ENCODE measurements at places on chromosomes 6 and 20.
A peak's percentile ranks its signal among the peaks of the same experiment; 100 is the strongest.

- DNase-seq: no peak
These were observed 199.0 kb upstream of the HSF2 start for GRCh38 chr6:122200440-122200839.

DNA sequence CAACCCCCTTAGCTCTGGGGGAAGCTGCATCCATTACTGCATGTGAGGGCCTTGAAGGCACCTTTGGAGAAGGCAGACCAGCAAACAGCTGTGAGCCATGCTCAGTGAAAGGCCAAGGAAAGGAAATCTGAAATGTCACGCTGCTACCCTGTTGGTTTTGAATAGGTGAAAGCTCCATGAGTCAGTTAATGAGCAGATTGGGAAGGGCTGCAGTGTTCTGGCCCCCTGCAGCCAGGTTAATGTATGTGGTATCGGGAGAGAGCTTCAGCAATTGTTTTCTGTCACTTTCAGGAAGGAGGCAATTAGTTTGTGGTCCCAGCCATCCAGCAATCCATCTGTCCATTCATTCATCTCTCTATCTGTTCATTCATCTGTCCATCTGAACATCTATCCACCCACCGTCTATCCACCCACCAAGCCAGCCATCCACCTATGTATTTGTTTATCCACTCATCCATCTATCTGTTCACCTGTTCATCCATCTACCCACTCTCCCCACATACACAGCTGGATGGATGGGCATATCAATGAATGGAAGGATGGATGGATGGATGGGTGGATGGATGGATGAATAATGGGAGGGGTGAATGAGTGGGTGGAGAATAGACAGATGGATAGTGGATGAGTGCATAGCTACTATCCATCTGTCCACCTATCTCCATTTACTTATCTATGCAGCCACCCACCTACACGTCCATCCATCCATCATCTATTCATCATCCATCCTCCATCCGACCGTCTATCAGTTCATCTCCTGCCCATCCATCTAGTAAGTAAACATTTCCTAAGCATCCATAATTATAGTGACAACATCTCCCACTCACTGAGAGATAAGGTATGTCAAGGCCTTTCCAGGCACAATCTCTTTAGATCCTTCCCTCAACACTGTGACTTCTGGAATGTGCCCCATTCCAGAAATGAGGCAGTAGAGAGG, 16.0 kb downstream of the PCK1 start:
- no peak for DNase-seq

DNA sequence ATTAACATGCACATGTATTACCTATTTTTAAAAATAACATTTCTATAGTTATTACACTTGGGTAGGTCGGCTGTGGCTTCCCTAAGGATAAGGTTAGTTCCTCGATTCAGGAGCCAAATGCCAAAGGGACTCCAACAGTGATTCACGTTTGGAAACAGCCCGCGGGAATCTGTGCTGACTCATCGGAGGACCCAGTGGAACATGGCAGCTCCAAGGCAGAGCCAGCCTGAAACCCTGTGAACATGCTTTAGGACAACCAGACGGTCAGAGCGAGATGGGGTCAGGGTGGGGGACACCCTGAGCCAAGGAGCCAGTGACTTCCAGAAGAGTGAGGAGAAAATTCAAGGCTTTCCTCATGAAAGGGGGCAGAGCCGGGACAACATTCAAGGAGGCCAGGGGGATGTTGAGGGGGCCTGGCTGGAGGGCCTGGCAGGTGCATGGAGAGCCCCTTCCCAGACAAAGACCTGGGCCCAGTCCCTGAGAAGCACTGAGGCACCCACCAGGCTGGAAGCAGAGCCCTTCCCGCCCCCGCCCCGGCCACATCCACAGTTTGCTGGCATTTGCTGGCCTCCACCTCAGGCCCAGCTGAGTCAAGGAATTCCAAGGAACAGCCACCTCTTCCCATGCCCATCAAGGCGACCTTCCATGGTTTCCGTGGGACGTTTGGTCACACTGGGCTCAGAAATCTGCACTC, 133.2 kb downstream of the SNX5 start:
- no peak for DNase-seq

DNA sequence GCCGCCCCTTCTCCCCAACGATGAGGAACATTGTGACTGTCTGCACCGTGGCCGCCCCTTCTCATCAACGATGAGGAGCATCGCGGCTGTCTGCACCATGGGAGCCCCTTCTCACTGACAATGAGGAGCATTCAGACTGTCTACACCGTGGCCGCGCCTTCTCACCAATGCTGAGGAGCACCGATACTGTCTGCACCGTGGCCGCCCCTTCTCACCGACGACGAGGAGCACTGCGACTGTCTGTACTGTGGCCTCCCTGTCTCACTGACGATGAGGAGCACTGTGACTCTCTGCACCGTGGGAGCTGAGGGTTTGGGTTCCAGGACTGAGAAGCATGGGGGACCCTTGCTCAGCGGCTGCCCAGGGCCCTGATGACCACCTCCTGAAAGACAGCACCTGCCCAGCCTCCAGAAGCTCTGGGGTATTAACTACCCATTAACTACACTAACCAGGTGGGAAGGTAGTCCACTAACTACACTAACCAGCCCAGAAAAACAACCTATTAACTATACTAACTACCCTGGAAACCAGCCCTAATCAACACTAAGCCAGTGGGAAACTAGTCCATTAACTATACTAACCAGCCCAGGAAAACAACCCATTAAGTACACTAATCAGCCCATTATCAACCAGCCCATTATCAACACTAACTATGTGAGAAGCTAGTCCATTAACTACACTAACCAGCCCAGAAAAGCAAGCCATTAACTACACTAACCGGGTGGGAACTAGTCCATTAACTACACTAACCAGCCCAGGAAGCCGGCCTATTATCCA, 116.9 kb downstream of the TAF4 start:
- DNase-seq: no peak

DNA sequence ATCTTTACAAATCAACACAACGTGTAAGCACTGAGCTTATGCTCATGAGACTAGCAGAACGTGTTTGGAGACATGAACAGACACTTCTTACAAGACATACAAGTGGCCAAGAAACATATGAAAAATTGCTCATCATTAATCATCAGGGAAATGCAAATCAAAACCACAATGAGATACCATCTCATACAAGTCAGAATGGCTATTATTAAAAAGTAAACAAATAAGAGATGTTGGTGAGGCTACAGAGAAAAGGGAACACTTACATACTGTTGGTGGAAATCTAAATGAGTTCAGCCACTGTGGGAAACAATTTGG, 327.9 kb upstream of the SOX4 start:
- DNase-seq: no peak

- DNase-seq: no peak
These were observed 38.5 kb downstream of the COL12A1 start for GRCh38 chr6:75167325-75167724.

DNA sequence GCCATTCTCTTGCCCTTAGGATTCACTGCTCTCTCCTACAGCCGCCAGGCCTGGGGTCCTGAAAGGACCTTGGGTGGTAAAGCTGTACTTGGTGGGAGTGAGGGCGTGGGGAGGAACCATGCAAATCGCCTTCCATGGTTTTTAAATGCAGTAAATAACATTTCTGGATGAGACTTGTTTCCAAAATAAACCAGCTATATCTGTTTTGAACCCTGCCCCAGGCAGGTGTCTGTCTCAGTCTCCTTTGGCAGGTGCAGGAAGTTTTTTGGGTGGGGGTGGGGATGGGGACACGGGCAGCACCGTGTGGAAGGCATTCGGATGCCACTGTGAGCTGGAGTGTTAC, 14.3 kb downstream of the ITPA start:
- no peak for DNase-seq

- no peak for DNase-seq
These were observed 5.2 kb downstream of the PRSS35 start for GRCh38 chr6:83517500-83517899.

- DNase-seq: no peak
These were observed 98.0 kb downstream of the ZFP64 start for GRCh38 chr20:52093575-52093974.

DNA sequence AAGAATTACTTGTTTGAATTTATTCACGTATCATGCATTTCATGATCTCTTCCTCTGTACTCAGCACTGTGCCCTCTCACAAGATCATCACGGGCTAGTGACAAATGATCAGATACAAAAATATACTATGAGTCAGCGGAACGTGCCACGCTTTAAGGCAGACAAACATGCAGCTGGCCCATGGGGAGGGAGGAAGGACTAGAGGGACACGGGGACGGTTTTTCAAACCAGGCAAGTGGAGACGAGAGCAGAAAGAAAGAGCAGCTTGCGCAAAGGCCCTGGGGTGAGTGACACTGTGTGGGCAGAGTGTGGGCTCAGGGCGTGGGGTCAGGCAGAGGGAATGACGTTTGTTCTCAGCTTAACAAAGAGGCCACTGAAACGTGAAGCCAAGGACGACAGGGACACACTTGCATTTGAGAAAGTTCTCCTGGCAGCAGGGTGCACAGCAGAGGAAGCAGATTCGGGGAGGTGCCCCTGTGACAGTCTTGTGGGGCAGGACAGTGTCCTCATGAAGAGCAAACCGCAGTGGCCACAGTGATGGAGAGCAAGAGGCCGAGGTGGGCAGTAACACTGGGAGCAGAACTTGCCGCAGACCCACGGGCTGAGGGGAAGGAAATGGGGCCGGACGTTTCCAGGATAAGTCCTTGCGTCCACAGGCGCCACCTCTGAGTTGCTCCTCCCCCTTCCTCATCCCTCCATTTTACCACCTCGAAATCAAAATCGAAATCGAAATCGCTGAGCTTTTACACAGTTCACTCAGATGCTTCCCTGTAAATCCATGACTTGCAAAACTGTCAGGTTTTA, 6.9 kb upstream of the RPS6KA2 start:
- no peak for DNase-seq

GRCh38 chr6:43981363-43981990, 145.8 kb downstream of the MRPL14 start:
- no peak for DNase-seq

DNA sequence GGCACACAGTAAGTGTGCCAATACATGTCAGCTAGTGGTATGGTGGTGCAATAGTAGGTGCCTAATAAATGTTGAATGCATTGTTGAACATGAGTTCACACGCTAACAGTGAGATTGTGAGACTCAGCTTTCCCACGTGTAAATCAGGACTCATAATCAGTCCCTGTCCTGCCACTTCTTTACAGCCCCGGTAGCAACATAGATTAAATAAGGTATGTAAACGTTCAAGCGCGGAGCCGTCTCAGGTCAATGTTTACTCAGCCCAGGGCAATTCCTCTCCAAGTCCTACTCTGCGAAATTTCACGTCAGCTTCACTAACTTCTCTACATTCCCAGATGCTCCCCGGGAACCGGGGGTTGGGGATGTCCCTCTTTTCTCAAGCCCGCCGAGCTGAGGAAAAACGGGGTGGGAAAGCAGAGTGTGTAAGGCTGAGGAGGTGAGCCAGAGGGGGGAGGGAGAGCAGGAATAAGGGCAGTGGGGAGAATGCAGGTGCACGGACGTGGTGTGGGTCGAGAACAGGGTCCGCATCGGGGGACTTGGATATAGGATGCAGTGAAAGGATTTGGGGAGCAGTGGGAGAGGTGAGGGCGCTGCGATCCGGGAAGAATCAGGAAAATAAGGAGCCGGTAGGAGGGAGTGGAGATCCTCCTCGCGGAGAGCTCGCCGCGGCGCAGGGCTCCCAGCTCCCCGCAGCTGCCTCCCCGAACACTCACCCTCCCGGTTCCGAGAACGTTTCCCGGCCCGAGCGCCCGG, 544 bp upstream of the TP53INP2 start:
- DNase-seq: peak; percentile 23

- no peak for DNase-seq
These were observed 33.8 kb upstream of the LRRC1 start for GRCh38 chr6:53761036-53761435.

GRCh38 chr6:2968600-2969135, 2.7 kb downstream of the SERPINB6 start:
- DNase-seq: no peak

DNA sequence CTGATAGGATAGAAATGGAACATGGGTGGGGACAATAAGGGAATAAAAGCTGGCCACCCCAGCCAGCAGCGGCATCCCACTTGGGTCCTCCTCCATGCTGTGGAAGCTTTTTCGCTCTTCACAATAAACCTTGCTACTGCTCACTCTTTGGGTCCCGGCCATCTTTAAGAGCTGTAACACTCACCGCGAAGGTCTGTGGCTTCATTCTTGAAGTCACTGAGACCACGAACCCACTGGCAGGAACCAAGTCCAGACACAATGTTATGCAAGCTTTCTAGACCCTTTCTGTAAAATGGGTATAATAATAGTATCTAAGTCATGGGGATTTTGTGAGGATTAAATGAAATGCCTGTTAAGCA, 48.9 kb upstream of the EZR start:
- DNase-seq: no peak

- DNase-seq: no peak
These were observed 55.5 kb downstream of the B3GAT2 start for GRCh38 chr6:70901324-70901723.
